Cardiac muscle cell (in vitro differentiated cells and primary cell): ENCODE measurements at places on chromosomes 16 and 17.
A peak's percentile ranks its signal among the peaks of the same experiment; 100 is the strongest.

DNA sequence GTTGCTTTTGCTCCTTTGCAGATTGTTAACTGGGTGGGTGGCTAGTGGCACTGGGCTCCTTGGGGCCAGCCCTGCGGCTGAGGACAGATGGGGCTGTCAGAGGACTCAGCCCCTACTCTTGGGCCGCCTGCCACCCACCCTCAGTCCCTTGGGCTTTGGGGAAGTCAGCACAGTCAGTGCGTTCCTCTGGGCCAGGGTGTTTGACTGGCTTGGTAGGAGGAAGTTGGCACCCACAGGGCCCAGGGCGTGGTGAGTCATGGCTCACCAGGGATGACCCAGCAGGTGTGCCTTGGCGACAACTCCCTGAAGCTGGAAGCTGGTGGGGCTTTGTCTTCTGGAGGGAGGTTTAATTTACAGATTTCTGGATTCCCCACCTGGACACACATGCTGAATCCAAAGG is 32.4 kb downstream of the HAPSTR1 start:
- DNase-seq = no peak

DNA sequence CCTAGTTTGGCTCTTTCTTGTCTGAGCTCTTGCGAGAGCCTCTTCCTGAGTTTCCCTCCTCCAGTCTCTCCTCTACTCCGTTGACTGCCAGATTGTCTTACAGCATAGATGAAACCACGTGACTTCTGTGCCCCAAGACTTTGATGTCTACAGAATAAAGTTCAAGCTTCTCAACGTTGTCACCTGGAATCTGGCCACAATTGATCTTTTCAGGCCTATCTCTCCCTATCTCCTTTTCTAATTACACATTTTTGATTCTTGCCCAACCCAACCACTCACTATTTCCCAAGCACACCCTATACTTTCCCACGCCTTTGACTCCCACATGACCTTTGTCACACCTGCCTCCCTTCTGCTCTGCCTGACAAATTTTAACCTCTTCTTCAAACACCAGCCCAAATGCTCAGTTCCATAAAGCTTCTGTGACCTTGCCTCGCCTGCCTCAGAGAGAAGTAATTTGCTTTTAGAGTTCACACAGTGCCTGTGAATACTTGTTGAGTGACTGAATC is 52.4 kb upstream of the PMFBP1 start:
- DNase-seq = no peak

GRCh38 chr16:1981398-1981836 is at the start of gene NOXO1:
Gene NOXO1 (minus strand): TSS chr16:1981469. CDS start chr16:1981179, 290 bp downstream.
- DNase-seq = no peak

- DNase-seq = no peak
Observed at GRCh38 chr17:45284176-45285140, 22.6 kb upstream of the SPATA32 start.

DNA sequence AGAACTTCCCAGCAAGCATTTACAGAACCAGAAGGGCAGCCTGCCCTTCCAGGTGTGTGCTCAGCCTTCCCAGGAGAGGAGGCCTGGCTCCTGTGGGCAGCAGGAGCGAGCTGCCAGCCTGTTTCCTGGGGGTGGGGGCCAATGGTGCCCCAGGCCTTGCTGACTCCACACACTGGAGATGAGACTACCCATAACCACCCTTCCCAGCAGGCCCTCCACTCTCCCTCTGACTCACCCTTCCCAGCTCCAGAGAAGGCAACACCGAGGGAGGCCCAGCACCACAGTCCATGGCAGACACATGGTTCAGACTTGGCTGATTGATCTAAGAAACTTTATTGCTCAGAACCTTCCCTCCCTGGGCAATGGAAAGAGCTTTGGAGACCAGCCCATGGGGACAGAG is 1.8 kb upstream of the PRSS53 start:
- no peak for DNase-seq

- no peak for DNase-seq
Observed at GRCh38 chr16:70713342-70713741, 27.5 kb upstream of the MTSS2 start.

DNA sequence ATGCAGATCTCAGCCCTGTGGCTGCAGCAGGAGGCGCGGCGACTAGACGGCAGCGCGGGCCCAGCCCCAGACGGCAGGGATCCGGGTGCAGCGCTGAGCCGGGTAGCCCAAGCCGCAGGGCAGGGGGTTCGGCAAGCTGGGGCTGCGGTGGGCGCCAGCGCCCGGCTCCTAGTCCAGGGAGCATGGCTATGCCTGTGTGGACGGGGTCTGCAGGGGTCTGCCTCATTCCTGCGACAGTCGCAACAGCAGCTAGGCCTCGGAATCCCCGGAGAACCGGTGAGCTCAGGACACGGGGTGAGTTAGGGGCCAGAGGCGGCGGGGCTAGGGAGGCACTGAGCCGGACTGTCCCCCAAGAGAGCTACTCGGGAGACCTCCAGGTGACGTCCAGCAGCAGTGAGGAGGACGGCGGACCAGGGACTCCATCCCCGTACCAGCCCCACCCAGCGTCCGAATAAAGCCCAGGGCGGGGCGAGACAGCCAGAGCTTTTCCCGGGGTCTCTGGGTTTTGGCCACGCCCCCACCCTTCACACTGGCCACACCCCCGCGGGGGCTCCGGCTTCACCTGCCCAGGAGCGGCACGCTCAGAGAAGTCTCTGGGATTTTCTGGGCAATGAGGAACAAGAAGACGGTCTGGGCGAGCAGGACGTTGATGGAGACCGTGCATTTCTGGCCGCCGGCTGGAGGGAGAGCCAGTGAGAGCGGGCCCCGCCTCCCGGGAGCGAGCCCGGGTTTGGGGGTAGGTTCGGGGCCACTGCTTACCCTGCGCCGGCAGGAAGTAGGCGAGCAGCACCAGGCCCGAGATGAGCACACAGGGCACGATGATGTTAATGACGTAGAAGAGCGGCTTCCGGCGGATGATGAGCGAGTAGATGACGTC is 1.1 kb downstream of the C17orf107 start:
- no peak for DNase-seq

DNA sequence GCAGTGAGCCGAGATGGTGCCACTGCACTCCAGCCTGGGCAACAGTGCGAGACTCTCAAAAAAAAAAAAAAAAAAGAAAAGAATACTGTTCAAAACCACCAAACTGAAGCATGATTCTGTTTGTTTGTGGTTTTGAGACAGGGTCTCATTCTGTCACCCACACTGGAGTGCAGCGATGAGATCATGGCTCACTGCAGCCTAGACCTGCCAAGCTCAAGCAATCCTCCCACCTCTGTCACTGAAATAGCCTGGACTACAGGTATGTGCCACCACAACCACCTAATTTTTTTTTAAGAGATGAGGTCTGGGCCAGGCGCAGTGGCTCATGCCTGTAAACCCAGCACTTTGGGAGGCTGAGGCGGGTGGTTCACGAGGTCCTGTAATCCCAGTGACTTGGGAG is 4.3 kb downstream of the SUMO2 start:
- no peak for DNase-seq

- DNase-seq = peak; percentile 95
Observed at GRCh38 chr16:30096105-30096861, at the start of gene YPEL3. Gene YPEL3 (minus strand): TSS chr16:30096213. CDS start chr16:30095482, 731 bp downstream.

- no peak for DNase-seq
Observed at GRCh38 chr17:83189044-83190003, 109.9 kb downstream of the METRNL start.

DNA sequence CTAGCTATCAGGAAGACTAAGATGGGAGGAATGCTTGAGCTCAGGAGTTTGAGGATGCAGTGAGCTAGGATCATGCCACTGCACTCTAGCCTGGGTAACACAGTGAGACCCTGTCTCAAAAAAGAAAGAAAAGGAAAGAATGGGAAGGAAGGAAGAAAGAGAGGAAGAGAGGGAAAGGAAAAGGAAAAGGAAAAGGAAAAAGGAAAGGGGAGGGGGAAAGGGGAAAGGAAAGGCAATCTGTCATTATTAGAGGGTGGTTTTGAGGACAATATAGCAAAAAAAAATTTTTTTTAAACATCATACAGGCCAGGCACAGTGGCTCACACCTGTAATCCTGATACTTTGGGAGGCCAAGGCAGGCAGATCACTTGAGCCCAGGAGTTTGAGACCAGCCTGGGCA is 20.4 kb downstream of the JUP start:
- DNase-seq = no peak

- no peak for DNase-seq
Observed at GRCh38 chr16:88552166-88552565, 18.0 kb upstream of the ZC3H18 start.

DNA sequence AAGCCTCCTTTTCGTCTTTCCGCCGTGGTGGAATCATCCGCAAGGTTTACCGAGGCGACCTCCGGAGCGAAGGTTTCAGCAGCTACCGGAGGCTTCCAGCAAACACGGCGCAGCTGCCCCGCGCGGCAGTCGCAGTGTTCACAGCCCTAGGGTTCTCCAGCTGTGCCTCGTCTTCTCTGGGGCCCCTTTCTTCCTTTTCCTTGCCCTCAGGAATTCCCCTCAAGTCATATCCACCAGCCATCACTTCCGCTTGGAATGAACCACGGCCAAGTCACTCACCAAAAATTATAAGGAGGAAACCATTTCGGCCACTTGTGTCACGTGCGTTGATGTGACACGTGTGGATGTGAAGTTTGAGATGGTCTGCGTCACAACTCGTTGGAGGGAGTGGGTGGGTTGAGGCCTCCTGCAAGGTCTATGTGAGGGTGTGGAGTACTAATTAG is 636 bp upstream of the ERN1 start:
- DNase-seq = no peak

GRCh38 chr17:13996748-13997147 is 72.6 kb upstream of the COX10 start:
- DNase-seq = no peak

DNA sequence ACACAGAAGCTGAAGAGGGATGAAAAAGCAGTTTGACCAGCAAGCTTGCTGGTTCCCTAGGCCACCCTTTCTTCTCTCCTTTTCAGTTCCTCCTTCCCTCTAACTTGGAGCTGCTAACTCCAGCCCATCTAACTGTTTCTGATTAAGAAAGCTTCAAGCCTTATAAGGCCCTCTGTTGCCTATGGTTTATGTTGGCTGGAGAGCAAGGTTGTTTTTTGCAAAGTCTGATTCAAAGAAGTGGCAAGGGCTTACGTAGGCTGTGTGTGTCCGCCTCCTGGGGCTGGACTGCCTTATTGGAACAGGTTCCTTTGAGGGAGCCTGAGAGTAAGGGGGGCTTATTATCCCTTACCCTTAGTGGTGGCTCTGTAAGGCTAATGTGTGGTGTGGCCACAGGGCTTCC is 7.1 kb downstream of the AKAP1 start:
- DNase-seq = no peak

- no peak for DNase-seq
Observed at GRCh38 chr16:27083861-27084261, 17.1 kb downstream of the C16orf82 start.

- DNase-seq = peak; percentile 43
Observed at GRCh38 chr16:84379008-84379708, 10.8 kb downstream of the ATP2C2 start.

DNA sequence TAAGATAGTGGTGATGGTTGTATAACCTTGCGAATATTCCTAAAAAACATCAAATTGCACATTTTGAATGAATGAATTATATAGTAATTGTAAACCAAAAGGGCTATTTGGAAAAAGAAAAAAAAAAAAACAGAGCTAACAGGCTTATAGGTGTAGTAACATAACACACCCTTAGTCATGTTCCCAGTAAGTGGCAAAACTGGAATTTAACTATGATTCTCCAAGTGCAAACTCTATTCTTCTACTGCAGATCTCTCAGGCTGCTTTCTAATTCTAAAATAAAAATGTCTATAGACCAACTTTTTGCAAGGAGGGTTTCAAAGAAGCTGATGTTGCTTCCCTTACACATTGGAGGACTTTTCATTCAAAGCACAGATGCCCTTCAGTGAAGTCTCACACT is 293.2 kb upstream of the MON1B start:
- DNase-seq = no peak

DNA sequence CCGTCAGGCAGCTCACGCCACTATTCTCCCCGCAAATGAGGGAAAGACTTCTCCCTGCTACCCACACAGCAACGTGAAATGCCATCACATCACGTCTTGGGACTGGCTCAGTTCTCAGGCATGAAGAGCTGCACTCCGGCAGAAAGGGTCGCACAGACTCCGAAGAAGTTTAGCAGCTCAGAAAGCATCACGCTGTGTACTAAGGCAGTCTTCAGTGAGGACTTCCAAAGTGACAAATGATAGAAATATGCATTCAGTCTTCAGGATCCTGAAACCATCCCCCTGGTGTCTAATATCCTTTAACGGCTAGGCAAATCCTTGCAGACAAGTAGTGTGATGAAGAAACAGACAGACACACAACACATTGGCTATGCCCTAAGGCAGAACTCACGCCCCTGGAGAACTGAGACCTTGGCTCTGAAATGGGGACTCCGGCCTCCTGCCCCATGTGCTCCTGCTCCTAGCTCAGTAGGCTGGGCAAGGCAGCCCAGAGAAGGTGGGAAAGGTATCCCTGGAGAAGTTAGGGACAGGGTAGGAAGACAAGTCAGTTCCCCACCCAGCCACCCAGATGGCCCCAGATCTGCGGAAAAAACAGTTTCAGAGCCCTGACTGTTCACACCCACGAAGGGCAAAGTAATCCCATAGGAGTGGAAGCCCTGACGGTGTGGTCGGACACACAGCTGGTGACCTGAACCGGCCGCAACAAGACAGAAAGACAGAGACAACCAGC is 1.6 kb downstream of the XYLT1 start:
- DNase-seq = no peak

DNA sequence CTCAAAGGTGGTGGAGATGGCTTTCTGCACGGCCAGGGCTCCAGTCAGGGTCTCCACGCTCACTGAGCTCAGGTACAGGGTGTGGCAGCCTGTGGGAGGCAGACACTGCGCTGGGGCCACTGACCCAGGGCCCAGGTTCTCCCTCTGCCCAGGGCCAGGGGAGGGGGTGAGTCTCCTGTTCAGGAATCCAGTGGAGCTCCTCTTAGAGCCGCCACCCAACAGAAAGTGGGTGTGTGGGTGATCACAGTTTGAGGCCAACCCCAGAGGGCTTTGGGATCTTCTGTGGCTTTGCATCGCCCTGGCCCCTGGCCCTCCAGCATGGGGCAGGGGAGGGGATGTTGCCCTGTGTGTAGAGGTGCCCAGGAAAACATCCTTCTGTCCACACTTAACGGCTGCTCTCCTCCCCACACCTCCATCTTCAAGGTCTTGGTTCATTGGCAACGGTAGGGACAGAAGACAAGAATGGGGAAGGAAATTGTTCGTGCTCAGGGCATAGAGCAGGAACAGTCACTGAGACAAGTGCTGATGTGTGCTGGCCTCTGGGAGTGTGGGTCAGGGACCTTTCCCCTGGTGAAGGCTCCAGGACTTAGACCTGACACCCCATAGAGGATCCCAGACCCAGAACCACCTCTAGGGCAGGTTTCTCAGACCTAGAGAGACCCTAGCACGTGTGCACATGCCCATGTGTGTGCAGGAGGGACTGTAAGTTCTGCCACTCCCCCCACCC is 21.5 kb downstream of the TNS4 start:
- no peak for DNase-seq

GRCh38 chr17:2057175-2057759 is 2.4 kb downstream of the HIC1 start:
- DNase-seq = peak; percentile 58

- peak; percentile 15 for DNase-seq
Observed at GRCh38 chr17:79834565-79835469, 4.4 kb downstream of the CBX4 start.

DNA sequence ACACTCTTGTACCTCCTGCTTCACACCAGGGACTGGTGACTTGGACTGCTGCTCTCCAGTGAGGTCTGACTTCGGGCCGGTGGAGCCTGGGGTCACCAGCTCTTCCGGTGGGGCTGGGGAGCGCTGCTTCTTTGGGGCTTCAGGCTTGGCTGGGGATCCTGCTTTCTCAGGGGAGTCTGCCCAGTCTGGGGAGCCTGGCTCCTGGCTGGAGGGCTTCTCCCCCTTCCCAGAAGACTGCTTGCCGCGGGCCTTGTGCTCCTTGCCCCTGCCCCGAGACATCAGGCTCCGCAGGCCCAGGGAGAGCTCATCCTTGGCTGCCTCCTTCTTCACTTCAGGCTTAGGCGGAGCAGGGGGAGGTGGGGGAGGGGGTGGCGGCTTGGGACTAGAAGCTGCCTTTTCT is 52.4 kb downstream of the MYO18A start:
- DNase-seq = no peak
